ENCODE measurements at places on chromosomes 16 and 17.

GRCh38 chr17:13024016-13024415 is 6.2 kb upstream of the ELAC2 start:
- DNase-seq, result no peak

GRCh38 chr16:14579266-14579665 is 50.8 kb downstream of the PARN start:
- DNase-seq, result no peak

DNA sequence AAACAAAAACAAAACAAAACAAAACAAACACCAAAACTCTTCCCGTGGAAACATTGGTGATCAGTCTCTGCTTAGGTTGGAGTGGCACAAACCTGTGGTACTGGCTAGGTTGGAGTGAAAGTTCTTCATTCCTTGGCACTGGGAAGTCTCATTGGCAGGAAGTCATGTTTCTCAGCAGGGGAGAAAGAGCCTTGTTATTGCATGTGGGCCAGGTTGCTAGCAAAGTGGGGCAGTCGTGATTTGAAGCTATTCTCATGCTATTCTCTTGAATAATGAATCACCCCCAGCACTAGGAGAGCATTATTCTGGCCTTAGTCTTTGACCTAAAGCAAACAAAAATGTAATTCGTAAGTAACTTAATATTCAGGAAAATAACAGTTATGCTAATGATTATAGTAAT is 24.3 kb upstream of the B4GALNT2 start:
- no peak for DNase-seq

- DNase-seq, result no peak
These were observed 279.3 kb downstream of the ABCC12 start for GRCh38 chr16:47876511-47876910.

GRCh38 chr17:82897514-82898249 is 57.9 kb upstream of the ZNF750 start:
- DNase-seq, result no peak

DNA sequence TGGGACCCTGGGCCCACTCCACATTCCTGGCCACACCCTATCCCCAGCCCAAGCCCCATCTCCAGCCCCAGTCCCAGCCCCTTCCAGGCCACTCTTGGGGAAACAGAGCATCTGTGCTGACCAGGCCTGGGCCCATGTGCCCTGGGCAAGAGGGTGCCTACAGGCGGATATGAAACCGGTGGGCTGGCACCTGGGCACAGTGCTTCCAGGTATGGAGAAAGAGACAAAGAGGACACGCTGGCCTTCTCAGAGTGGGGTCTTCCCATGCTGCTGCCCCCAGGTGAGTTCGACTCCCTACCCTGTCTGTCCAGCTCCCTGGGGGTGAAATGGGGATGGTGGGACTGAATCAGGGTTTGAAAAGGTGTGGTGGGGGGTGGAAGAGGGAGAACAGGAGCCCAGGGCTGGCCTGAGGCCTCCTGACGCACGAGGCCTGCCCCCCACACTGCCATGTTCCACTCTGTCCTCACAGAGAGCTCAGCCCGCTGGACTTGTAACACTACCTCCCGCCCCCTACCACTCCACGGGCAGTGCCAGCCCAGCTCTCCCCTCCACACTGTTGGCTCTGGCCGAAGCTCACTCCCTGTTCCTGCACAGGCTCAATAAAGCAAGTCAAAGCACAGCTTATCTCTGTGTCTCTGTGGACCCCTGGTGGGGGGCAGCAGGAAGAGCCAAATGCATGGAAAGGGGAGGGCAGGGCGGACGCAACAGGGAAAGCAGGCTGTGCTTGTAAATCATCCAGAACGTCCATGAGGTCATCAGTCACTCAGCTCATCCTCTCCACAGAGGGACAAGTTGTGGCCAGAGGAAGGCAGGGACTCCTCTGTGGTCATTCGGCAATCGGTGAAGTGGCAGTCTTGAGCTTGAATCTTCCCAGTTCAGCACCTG is 71.1 kb upstream of the TMEM97 start:
- no peak for DNase-seq

DNA sequence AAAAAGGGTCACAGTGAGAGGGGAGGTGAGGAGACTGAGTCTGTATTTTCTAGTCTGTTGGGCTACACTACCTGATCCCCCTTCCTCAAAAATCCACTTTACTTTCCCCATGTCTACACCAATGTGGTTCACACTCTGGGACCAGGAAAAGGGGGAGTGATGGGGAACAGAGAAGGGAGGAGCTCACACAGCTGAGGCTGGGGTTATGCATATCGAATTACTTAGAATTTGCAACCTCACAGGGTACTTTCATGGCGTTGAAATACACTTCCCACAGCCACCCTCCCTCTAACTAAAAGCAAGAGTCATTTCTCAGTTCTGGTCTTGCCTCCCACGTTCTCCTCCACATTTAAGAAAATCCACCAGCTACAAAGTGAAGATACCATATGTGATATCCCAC is 14.1 kb downstream of the MAPT start:
- no peak for DNase-seq

DNA sequence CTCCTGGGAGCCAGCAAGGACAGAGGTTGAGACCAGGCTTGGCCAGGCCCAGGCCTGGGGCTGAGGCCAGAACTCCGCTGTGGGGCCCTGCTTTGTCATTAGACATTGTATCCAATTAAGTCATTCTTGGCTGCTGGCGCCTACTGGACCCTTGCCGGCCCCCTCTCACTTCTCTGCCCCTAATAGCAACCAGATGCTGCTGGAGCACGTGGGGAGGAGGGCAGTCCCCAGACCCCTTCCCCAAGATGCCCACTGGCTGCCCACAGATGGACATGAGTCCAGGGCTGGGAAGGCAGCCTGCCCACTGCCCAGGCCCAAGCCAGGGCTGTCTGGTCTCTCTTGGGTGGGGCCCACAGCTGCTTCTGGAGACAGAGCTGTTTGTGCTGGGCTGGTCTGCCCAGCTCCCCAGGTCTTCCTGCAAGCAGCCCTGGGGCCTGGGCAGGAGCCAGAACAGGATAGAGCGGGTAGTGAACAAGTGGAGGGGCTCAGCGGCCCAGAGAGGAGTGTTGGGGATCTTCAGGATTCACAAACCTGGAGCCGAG is 7.8 kb downstream of the PLXDC1 start:
- DNase-seq, result no peak

GRCh38 chr17:48809182-48809581 is 7.8 kb downstream of the TTLL6 start:
- DNase-seq, result peak; percentile 61

- DNase-seq, result peak; percentile 11
These were observed 500 bp downstream of the COX6A2 start for GRCh38 chr16:31427441-31428278.

- DNase-seq, result no peak
These were observed 34.3 kb downstream of the HEATR3 start for GRCh38 chr16:50099957-50100648.

DNA sequence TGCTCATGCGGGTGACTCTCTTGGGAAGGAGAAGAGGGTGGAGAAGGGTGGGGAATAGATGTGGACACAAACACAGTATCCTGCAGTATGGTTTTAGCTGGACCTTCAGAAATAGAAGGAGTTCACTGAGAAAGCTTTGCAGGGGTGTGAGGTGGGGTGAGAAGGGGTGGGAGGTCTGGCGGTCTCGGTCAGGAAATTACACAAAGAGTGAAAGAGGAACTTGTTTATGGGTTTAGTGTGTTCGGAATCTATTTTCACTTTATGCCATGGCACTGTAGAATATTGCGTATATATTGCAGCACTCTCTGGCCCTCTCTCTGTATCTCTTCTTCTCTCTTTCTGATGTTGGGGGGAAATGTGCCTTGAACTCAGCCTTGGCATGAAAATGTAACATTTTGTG is 148.2 kb upstream of the GOT2 start:
- DNase-seq, result no peak

DNA sequence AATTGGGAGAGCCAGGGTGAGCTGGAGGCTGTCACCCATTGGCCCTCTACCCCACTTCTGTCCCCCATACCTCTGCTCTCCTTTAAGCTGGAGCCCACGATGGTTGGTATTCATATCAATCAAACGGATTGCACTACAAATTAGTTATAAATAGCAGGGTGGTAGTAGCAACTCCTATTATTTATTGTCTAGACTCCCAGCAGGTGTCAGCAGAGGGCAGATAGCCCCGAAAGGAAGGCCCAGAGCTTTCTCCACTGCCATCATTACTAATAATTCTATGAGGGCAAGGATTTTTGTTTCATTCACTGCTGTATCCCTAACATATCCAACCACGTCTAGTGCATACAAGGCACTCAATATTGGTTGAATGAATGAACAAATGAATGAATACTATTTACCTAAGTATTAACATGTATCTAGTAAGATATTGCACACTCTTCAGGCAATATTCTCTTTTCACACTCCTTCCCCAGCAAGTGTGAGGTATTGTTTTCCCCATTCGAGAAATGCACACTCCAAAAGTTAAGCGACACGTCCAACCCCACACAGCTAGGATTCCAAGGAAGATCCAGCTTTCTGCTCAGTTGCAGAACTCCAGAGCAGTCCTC is 6.3 kb downstream of the C17orf50 start:
- peak; percentile 59 for DNase-seq

- no peak for DNase-seq
These were observed 2.7 kb downstream of the NOXO1 start for GRCh38 chr16:1978476-1979120.

DNA sequence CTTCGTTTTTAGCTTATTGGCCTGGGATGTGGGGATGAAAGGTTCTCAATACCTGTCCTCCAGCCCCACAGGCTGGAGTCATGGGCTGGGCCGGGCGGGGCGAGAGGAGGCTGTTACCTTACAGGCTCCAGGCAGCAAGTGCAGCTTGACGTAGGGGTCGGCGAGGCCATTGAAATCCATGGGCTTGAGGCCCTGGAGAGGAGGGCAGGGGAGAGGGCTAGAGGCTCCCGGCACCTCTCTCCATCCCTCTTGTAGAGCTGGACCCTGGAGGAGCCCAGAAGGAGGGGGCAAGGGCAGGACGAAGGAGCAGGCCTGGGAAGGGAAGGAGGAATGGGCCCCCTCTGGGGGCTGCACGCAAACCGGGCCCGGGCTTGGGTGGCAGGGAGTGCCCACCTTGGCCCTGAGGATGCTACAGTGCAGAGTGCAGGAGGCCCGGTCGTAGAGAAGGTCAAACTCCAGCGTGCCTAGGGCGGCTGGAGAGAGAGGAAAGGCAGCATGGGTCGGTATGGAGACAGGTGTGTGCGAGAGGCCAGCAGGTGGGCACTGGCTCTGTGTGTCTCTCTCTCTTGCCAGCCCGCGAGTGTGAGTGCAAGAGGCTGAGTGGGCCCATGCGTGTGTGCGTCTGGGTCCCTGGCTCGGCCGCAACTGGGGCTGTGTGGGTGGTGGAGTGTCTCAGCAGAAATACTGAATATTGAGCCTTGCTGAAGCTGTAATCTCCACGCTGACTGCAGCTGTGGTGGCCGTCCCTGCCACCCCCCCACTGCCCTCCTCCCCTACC is 1.6 kb downstream of the DOC2A start:
- DNase-seq, result no peak

DNA sequence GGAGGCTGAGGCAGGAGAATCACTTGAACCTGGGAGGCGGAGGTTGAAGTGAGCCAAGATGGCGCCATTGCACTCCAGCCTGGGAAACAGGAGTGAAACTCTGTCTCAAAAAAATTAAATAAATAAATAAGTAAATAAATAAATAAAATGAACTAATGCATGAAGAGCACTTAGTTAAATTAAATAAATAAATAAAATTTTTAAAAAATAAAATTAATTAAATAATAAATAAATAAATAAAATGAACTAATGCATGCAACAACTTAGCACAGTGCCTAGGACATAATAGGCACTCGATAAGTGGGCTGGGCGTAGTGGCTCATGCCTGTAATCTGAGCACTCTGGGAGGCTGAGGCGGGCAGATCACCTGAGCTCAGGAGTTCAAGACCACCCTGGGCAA is 15.6 kb upstream of the CEP20 start:
- DNase-seq, result no peak

- DNase-seq, result no peak
These were observed 1.5 kb downstream of the PIEZO1 start for GRCh38 chr16:88783391-88784073.

GRCh38 chr17:17075125-17075781 is 33.0 kb downstream of the MPRIP start:
- peak; percentile 44 for DNase-seq

GRCh38 chr16:70568601-70569237 is 45.1 kb downstream of the SF3B3 start:
- DNase-seq, result peak; percentile 36

GRCh38 chr16:85390511-85391174 is 222.5 kb upstream of the GSE1 start:
- DNase-seq, result peak; percentile 95

DNA sequence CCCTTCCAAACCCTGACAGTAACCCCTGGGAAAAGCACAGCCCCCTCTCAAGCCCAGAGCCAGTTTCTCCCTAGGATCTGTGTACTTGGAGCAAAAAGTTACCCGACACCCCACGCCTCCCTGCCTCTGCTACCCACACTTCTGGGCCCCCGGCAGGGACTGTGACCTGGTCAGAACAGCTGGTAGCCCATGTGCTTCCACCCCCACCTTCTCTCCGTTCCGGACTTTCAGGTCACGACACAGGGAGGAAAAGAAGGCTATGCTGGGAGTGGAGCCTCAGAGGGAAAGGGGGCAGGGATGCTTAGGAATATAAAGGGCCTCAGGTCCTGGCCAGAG is 6.4 kb downstream of the PPY start:
- DNase-seq, result no peak

DNA sequence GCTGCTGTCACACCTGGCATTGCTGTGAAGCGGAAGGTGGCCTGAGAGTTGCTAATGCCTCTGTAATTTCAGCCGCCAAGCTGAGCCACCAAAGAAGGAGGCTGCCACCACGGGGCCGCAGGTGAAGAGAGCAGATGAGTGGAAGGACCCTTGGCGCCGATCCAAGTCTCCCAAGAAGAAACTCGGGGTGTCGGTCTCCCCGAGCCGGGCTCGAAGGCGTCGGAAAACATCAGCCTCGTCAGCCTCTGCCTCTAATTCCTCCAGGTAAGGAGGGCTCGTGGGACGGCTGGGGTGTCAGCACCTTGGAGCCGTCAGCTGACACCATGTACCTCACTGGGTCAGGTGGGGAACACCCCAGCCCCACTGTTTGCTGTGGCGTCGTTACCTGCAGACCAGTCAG is 16.2 kb upstream of the IL17C start:
- no peak for DNase-seq

DNA sequence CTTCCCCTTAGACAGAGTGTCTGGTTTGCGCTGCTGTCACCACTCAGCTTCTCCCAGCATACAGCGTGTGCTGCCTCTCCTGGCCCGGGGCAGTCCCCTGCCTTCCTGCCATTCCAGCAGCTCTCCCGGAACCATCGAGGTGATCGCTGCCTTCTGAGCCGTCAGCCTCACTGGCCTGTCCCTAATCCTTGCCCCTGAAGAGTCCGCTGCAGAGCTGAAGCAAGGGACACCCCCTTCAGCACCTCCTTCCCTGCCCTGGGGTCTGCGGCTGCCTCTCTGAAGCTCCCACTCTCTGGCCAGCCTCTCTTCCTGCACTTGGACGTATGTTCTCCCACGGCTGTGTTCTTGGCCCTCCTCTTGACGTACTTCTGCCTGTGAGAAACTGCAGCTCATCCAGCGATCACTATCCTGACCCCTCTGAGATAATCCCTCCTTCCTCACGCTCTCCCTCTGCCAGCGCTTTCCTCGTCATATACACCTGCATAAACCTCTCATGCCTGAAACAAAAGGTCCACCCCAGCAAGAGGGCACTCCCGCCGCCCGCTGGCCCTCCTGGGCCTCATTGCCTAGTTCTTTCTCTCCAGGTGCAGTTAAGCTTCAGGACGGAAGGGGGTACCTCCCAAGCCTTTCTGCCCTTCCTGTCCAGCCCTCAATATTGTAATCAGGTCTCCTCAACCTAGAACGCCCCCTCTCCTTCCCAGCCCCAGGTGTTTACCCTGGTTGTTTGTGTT is 220.6 kb upstream of the CHMP6 start:
- DNase-seq, result no peak

- no peak for DNase-seq
These were observed 2.6 kb downstream of the SLC5A2 start for GRCh38 chr16:31485571-31485970.

- DNase-seq, result no peak
These were observed 385.9 kb upstream of the ZFHX3 start for GRCh38 chr16:73433731-73434307.

Data from hepatocyte (in vitro differentiated cells).